Activated T-cell treated with anti-CD3 and anti-CD28 coated beads for 48 hours (primary cell): ENCODE measurements at places on chromosomes 7 and 10.

DNA sequence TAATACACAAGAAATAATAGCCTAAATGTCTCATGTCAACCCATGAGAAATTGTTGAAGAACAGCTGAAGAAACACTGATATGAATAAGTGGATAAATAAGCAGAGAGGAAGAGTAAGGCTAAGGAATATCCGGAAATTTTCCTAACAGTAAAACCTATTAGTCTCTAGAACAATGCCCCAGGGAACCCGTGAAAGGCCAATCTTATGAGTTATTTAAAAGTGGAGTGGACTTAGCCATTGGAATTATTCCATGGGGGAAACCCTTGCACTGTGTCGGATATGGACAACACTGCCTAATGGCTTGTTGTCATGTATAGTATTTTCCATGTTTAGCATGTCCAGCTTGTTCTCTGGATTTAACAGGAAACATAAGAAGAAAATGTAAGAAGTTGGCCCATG lies 217.2 kb upstream of the PLXNA4 start:
- DNase-seq, result no peak

GRCh38 chr7:157684157-157684908 lies 347.5 kb downstream of the DNAJB6 start:
- DNase-seq, result no peak

GRCh38 chr10:15877836-15878576 lies 17.7 kb upstream of the MINDY3 start:
- no peak for DNase-seq

DNA sequence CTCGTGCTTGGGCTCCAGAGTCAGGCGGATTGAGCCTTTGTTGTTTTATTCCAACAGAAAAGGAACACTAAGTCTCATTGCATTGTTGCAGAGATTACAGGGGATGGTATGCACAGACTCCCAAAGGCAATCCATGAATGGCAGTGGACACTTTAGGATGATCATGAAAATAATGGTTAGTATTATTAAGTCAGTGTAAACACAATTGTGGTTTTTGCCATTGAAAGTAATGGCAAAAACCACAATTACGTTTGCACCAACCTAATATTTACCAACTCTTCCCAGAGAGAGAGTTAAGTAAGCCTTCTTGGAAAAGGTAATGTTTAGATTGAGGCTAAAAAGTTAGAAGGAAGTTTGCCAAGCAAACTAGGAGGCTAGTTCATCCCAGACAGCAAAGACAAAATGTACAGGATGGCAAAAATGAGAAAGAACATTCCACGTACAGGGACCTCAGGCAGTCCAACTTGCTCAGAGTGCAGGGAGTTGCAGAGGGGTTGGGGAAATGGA lies 72.9 kb upstream of the AMPH start:
- DNase-seq, result no peak

GRCh38 chr10:649798-650440 lies 39.5 kb downstream of the DIP2C start:
- no peak for DNase-seq

- DNase-seq, result no peak
These were observed 22.8 kb downstream of the PRKAG2 start for GRCh38 chr7:151853896-151854719.

GRCh38 chr7:86600506-86601290 lies 43.0 kb upstream of the GRM3 start:
- DNase-seq, result no peak

DNA sequence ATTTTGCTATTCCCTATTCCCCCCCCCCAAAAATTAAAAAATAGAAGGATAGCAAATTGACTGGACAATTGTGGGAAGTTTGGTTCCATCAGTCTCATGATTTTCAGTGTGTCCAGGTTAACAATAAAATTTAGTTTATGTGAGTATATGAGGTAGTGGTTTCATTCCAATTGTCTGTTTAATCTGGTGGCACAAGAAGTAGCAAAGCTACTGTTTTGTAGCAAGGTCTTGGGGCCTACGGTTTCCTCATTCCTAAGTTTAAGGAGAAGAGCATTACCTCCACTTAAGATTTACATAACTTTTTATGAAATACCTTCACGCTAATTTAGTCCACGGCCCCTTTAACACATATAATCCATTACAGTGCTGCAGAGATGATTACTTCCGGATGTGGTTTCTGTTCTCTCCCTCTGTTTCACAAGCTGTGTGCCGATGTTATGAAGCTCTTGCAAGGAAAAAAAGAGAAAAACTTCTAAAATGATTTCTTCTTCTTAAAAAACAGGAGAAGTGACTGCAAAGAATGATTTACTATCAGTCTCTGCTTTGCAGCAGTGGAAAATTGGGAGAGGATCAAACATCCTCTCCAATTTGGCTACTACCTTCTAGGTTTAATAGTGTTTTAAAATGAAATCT lies 32.7 kb upstream of the NPVF start:
- DNase-seq, result no peak
